Activated gamma-delta T cell (primary cell): ENCODE measurements at places on chromosomes 12 and 14.

- DNase-seq: no peak
Measured at GRCh38 chr12:122590990-122591389, 63.9 kb downstream of the KNTC1 start.

GRCh38 chr14:33978892-33979612 lies 28.2 kb upstream of the EGLN3 start:
- DNase-seq: no peak

- no peak for DNase-seq
Measured at GRCh38 chr14:69842686-69843420, 36.4 kb upstream of the SMOC1 start.

GRCh38 chr14:80483331-80483730 lies 272.0 kb upstream of the DIO2 start:
- no peak for DNase-seq

GRCh38 chr14:76763096-76764041 lies 2.1 kb downstream of the VASH1 start:
- DNase-seq: no peak

GRCh38 chr14:91402771-91403600 lies 14.6 kb downstream of the CCDC88C start:
- DNase-seq: no peak

GRCh38 chr12:63964301-63964700 lies 119.8 kb downstream of the SRGAP1 start:
- no peak for DNase-seq

GRCh38 chr14:70032447-70032846 lies 153.2 kb downstream of the SMOC1 start:
- DNase-seq: no peak

DNA sequence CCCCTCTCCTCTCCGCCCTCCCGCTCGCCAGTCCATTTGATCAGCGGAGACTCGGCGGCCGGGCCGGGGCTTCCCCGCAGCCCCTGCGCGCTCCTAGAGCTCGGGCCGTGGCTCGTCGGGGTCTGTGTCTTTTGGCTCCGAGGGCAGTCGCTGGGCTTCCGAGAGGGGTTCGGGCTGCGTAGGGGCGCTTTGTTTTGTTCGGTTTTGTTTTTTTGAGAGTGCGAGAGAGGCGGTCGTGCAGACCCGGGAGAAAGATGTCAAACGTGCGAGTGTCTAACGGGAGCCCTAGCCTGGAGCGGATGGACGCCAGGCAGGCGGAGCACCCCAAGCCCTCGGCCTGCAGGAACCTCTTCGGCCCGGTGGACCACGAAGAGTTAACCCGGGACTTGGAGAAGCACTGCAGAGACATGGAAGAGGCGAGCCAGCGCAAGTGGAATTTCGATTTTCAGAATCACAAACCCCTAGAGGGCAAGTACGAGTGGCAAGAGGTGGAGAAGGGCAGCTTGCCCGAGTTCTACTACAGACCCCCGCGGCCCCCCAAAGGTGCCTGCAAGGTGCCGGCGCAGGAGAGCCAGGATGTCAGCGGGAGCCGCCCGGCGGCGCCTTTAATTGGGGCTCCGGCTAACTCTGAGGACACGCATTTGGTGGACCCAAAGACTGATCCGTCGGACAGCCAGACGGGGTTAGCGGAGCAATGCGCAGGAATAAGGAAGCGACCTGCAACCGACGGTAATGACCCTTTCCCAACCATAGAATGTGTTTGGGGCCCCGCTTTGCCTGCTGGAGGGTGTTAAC lies 615 bp downstream of the CDKN1B start:
- peak; percentile 44 for DNase-seq

- DNase-seq: no peak
Measured at GRCh38 chr12:42332301-42333285, 6.6 kb downstream of the PPHLN1 start.

- DNase-seq: no peak
Measured at GRCh38 chr12:68319988-68320623, 12.1 kb downstream of the MDM1 start.

GRCh38 chr12:121908702-121909101 lies 9.7 kb upstream of the CFAP251 start:
- DNase-seq: no peak

DNA sequence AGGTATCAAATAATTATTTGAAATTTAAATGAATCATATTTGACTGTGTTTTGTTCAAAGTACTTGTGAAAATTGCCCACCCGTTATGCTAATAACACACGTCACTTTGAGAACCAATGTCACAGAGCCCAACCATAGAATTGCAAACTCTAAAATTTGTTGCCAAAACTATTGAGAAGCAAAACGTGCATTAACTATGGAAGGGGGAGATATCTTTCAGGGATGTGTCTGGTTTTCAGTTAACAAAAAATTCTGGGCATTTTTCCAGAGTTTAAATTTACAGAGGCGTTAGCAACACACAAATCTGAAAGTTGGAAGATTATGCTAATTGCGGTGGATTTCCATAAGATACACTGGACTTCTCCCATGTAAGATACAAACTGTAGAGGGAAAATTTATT lies 371.8 kb upstream of the E2F7 start:
- DNase-seq: no peak

GRCh38 chr14:100828031-100828769 lies 2.3 kb downstream of the MEG3 start:
- no peak for DNase-seq

DNA sequence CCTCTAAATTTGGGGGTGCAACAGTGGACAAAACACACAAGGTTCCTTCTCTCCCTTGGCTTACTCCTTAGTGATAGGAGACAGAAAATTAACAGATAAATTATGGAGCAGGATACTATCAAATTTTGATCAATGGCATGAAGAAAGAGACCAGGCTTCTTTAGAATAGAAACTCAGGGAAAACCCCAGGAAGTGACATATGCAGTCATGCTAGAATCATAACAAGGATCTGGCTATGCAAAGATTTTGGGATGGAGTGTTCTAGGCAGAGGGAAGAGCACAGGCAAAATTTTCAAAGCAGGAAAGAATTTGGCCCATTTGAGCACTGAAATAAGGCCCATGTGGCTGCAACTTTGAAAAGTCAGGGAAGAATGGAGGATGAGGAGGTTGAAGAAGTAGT lies 182.3 kb upstream of the PLEKHG7 start:
- DNase-seq: no peak

- no peak for DNase-seq
Measured at GRCh38 chr12:125070112-125070511, 4.9 kb downstream of the AACS start.

- no peak for DNase-seq
Measured at GRCh38 chr12:117039891-117040309, 59.3 kb downstream of the TESC start.

DNA sequence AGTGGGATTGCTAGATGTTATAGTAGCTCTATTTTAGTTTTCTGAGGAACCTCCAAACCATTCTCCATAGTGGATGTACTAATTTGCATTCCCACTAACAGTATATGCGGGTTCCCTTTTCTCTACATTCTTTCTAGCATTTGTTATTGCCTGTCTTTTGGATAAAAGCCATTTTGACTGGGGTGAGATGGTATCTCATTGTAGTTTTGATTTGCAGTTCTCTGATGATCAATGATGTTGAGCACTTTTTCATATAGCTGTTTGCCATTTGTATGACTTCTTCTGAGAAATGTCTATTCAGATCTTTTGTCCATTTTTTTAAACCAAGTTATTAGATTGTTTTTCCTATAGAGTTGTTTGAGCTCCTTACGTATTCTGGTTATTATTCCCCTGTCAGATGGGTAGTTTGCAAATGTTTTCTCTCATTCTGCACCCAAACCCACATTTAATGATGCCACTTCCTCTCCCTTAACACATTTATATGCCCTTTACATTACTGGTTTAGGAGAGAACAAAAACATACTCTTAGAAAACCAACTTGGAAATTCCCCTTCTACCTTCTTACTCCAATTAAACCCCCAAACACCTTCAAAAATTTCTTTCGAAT lies 48.2 kb downstream of the NELL2 start:
- DNase-seq: no peak

- DNase-seq: no peak
Measured at GRCh38 chr12:15648558-15648957, 140.6 kb downstream of the EPS8 start.

- no peak for DNase-seq
Measured at GRCh38 chr12:67280572-67280971, 11.4 kb downstream of the CAND1 start.

DNA sequence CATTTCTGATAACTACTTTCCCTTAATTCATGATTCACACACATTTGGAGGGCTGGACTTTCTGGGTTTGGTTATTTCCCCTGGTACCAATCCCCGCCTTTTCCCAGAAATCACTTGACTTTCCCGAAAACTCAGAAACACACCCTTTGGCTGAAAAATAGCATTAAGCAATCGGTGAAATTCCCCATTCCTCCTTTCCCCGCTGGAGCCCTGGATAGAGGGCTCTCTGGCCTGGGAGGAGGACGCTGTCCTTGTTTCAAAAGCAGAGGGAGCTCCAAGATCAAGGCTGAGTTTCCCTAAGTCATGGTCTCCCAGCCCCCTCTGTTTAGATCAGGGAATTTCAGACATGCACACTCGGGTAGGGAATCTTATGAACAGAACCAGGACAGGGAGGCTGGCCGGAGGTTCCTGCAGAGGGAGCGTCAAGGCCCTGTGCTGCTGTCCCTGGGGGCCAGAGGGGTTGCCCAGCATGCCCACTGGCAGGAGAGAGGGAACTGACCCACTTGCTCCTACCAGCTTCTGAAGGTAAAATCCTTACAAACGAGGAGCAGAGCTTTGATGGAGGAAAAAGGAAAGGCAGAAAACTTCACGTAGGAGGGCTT lies at the start of gene C1S:
Gene C1S (plus strand): TSS at position 366 of the 602 bp plus-strand sequence. CDS start 1,195 bp downstream, outside the sequence.
- DNase-seq: no peak

GRCh38 chr14:59828276-59828675 lies 42.3 kb downstream of the RTN1 start:
- DNase-seq: no peak

DNA sequence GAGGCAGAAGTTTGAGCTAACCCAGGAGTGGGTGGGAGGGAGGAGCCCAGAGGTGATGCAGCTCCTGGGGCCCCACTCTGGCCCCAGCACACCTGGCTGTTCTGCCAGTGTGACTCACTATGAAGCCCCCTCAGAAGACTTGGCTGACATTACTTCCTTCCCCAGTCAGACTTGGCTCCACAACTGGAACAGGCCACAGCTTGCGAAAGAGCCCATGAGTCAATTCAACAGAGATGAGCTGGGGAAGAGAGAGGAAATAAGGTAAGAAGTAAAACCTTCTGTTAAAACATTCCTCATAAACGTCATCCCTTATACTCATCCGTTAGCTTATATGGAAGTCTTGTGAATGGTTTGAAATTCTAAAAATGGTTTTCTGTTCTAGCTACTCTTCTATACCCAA lies 245.9 kb downstream of the ADAMTS20 start:
- DNase-seq: no peak

DNA sequence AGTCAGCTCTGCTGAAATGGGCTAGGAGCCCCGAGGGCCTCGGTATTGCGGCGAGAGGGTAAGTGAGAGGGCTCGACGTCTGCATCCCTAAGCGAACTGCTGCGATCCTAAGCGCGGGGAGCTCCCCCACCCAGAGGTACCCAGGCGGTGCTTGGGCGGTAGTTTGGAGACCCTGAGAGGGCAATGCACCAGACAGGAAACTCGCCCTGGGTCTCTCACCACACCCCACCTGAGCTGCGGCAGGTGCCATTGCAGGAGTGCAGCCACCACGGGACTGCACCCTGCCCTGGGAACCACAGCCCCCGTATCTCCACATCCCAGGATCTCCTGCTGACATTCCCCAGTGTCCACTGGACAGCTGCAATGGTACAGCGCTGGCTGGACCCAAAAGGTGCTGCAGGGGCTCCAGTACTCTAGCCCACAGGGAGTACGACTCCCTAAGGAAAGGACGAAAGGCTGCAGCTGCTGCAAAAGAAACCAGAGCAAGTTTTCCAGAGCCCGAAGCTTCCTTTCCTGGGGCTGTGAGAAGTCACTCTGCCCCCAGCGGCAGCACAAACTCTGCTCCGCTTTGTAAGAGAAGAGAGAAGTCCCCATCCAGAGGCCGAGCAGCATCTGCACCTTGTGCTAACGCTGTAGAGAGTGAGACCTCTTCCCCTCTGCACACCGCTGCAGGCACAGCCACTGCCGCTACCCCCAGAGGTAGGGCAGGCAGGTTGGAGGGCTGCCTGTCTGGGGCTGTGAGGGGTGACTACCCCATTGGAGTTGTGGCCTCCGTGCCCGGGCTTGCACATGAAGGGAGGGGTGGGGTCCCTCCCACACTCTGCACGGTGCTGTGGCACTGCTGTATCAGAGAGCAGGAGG lies 31.1 kb upstream of the MON2 start:
- no peak for DNase-seq
